NCI-H748 treated with DMSO at 0.1 percent for 48 hours (cell line): ENCODE measurements at places on chromosomes 16 and 17.

GRCh38 chr16:13607289-13607688 is 312.7 kb upstream of the ERCC4 start:
- no peak for DNase-seq

DNA sequence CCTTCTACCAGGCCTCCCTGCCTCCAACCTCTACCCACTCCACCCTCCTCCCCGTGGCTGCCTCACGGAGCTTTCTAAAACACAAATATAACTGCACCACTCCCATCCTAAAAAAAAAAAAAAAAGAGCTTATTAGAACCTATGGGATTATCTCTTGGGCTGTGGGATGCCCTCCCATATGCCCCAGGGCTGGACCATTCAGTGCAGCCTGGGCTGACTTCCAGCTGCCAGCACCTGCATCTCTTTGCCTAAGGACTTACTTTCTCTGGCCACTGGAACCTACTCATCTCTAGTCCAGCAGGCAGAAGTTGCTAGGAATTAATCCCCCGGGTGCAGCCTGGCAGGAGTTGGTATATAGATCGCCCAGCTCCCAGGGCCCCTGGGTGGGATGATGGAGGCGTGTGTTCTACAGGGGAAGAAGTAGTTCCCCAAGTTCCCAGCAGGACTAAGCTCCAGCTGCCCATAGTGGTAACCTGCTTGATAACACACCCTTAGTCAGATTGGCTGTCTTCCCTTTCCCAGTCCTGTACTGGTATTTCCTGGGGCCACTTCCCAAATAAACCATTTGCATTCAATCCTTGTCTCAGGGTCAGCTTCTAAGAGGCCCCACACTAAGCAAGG is 10.3 kb downstream of the MPP3 start:
- no peak for DNase-seq

GRCh38 chr16:998211-998610 is 16.6 kb downstream of the SOX8 start:
- no peak for DNase-seq

DNA sequence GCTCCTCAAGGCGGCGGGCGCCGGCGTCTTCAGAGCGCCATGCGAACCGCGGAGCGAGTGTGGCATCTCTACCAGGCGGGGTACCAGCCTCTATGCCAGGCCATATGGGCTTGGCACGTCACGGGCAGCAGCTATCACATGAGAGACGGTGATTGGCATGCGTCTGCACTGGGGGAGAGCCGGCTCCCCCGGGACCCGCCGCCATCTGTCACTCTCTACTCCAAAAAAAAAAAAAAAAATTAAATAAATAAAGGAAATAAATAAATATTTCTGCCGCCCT is at the start of gene NEUROD2:
Gene NEUROD2 (minus strand): TSS at position 70 of the 280 bp plus-strand sequence. CDS start 1,321 bp downstream, outside the sequence.
- no peak for DNase-seq

DNA sequence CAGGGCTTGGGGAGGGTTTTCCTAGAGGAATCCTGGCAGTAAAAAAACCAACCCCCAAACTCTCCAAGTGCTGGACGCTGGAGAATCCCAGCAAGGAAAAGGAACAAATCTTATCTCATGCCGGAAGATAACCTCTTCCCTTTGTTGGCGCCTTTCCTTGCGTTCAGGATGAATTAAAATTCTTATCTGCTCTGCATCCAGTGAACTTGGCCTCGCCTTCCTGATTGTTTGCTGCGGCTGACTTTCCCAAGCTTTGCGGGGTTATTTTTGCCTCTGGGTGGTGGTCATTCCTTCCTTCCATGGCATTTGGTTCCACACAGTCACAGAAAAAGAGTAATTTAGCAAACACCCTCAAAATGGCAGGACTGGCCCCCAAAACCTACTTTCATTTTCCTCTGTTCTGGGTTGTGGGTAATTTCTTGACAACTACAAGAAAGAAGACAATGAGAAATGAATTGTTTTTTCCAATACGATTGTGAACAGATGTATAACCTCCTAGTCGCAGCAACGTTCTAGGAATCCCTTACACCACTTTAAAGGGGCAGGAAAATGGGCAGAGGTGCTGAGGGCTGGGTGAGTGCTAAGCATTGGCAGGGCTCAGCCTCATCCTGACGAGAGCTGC is 77.8 kb downstream of the MRC2 start:
- DNase-seq = no peak

DNA sequence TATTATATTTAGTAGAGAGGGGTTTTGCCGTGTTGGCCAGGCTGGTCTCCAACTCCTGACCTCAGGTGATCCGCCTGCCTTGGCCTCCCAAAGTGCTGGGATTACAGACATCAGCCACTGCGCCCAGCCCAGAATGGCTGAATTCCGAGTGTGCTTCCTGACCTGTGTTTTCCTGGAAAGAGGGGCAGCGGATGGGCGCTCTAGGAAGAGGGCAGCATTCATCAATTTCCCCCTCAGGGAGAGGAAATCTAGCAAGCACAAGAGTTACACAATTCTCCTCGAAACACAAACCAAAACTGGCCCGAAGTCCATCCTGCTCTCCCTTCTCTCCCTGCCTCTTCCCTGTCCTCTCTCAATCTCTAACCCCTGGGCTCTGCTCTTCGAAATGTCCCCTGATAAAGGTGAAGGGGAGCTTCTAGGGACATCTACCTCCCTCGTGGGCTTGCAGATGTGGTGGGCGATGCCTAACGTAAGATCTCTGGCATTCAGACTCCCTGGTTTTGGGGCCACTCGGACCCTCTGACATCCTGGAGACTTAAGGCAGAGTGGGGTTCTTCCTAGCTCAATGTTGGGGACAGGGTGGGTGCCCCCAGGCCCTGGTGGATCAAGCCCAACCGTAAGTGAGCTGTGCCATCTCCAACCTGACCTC is 1.0 kb downstream of the IL27 start:
- DNase-seq = no peak

GRCh38 chr16:85316321-85316919 is 204.1 kb upstream of the CIBAR2 start:
- DNase-seq = peak; percentile 17

- DNase-seq = peak; percentile 67
These were observed 13.7 kb downstream of the MYO15B start for GRCh38 chr17:75601057-75601987.
